ENCODE measurements at places on chromosomes 2 and 18.

DNA sequence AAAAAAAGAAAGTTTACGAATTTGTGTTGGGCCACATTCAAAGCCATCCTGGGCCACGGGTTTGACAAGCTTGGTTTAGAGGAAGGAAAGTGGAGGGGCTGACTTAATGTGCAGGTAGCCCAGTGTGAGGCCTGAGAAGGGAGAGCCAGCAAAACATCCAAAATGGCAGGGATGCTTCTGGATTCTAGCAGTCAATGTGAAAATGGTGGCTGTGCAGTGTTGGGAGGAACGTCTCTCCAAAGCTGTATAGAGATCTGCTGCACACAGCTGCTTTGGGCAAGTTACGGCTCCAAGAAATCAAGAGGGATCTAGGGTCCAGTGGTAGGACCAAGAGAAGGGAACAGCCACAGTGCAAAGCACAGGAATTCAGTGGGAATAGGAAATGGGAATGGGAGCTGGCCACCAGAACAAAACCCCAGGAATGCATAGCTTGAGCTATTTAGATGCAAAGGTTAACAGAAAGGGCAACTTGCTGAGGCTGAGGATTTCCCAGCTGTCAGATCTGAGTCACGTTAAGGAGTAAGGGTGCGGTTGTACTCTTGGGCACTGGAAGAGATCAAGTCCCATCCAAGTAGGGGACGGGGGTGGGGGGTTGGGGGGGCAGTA, 70.6 kb downstream of the B3GNT2 start:
- DNase-seq = no peak

- DNase-seq = peak; percentile 44
Measured at GRCh38 chr2:236209535-236209934, 41.3 kb upstream of the GBX2 start.

GRCh38 chr2:65831509-65831908, 399.1 kb upstream of the SPRED2 start:
- no peak for DNase-seq

DNA sequence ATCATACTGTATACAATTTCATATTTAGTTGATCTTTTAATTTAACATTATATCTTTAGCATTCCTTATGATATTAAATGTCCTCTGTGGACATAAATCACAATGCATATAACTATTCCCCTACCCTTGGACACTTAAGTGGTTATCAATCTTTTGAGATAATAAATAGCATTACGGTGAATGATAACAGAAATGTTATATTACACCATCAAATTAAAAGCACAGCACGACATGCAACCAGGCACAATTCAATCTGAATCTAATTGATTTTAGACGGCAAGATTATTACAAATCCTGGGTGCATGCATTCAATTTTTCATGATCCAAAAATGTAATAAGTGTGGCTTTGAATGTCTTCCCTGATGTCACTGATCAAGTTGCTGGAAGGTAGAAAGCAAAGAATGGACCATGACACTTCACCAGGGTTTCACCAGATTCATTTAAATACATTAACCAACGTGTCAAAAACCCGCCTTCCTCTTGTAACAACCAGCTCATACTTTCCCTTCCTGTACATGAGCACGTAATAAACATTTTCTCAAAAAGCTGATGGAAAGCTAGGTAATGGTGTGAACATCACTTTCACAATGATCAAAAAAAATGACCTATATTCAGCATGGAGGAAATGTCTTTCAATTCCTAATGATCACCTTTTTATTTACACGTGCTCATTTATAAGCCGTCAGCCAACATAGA, 513.7 kb upstream of the ID2 start:
- no peak for DNase-seq

GRCh38 chr2:37414470-37414949, 70.1 kb downstream of the QPCT start:
- no peak for DNase-seq

GRCh38 chr18:11268741-11269233, 119.4 kb upstream of the PIEZO2 start:
- DNase-seq = no peak

GRCh38 chr2:221166292-221166691, 405.8 kb downstream of the EPHA4 start:
- no peak for DNase-seq

- no peak for DNase-seq
Measured at GRCh38 chr2:165293440-165294420, 54.5 kb downstream of the SCN2A start.

DNA sequence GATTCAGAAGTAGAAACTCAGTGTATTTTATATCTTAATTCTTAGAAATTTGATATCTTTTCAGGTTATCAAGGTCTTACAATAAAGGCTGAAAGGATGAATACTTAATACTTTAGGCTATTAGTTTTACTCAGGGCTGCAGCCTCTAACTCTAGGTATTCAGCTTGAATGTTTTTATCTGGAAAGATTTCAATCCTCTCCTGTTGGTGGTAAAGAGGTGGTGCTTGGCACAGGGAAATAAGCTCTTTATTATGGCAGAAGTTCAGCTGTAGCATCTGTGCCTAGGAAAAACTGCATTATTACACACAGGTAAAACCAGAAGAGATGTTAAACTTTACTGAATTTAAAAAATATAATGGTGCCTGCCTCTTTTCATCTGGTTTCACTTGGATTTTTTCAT, 11.1 kb downstream of the ACVR2A start:
- no peak for DNase-seq

DNA sequence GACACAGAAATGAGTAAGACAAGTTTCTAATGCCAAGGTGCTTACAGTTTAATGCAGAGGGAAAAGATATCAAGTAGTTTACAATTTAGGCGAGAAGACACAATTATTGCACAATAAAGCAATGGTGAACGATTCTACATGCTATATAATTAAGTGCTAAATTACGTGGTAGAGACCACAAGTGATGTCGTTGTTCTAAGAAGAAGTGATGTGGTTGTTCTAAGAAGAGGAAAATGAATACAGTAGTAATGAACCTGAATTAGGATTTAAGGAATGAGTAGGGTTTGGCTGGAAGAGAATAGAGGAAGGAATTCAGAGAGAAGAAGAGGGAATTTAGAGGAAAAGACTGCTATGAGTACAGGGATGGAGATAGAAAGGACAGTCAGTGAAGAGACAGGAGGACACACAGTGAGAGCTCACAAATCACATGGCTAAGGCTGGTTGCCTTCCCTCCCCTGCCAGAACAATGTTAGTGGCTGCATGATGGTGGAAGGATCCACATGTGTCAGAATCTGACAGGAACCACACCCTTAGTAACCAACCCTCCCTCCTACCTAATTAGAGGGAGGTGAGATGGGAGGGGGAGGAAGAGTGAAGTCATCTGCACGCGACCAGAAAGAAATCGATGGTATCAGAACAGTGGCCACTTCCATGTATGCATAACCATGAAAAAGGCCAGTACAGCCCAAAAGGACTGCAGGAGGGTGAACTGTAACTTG, 44.7 kb downstream of the M1AP start:
- DNase-seq = no peak

GRCh38 chr18:79597831-79598632, 81.6 kb upstream of the CTDP1 start:
- DNase-seq = no peak

DNA sequence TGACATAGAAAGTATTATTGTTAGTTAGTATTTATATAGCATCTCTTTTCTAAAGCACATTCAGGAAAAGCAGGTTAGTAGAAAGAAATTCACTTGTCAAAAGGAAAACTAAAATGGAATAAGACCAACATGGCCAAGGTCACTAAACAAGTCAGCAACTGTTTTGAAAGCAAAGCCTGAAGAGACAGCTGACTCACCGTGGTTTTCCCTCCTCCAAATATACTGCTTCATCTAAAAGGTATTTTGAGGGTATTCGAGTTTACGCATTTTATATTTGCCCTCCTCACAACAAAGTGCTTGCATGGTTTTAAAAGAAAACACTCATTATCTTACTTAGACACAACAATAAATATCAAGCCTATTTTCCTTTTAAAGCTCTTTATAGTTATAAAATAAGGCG, 24.0 kb downstream of the ZNF385B start:
- no peak for DNase-seq

GRCh38 chr2:235050980-235051351, 99.1 kb downstream of the SH3BP4 start:
- no peak for DNase-seq

DNA sequence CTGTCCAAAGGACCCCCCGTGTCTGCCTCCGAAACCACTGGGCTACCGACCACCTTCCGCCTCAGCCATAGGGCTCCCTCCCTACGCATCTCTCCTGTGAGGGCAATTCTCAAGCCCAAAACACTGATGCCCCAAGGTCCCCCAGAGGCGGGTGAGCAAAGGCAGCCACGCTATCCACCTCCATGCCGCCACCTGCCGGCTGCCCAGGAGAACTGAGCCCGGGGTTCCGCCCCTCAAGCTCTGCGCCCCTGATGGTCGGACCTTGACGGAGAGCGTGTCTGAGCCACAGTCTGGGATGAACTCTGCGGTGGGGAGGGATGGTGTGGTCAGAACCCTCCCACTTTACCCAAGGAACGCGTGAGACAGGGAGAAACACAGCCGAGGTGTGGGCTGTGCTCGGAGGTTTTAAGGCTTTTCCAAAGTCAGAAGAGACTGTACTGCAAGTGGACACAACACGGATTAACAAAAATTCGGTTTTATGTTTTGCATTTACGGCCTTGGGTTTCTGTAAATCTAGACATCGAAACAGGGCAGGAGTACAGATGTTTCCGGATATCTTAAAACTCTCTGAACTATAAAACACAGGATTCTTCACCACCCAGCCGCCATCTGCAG, 114.1 kb downstream of the ZNF516 start:
- DNase-seq = peak; percentile 83

GRCh38 chr2:233882353-233882752, 14.2 kb upstream of the MSL3B start:
- DNase-seq = no peak

GRCh38 chr2:138596403-138596802, 94.8 kb downstream of the SPOPL start:
- DNase-seq = no peak

DNA sequence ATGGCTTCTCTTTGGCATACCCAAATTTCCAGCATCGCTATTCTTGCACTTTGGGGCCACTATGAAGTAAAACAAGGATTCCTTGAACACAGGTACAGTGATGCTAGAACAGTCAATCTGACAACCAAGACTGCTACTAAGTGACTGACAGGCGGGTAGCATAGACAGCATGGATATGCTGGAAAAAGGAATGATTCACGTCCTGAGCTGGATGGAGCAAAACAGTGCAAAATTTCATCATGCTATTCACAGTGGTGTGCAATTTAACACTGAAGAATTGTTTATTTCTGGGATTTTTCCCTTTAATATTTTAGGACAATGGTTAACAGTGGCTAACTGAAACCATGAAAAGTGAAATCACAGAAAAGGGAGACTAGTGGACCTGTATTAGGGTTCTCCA, 1511.2 kb upstream of the ZEB2 start:
- no peak for DNase-seq

GRCh38 chr2:203646266-203646864, 60.1 kb upstream of the CD28 start:
- peak; percentile 23 for DNase-seq

DNA sequence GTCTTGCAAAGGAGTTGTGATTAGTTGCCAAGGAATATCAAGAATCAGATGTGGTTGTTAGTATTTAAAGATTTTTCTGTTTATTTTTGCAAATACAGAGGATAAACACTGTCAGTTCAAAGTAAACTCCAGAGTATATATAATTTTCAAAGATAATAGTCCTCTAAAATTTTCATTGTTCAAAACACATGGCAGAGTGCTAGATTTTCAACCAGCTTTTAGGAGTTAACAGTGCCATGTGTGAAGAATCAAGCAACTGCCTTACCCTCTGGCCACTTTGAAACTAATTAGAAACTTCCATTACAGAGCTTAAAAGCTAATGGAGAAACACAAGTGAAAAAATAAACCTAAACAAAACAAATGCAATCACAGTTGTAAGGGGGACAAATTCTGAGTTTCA, 1605.6 kb upstream of the ZEB2 start:
- DNase-seq = no peak

DNA sequence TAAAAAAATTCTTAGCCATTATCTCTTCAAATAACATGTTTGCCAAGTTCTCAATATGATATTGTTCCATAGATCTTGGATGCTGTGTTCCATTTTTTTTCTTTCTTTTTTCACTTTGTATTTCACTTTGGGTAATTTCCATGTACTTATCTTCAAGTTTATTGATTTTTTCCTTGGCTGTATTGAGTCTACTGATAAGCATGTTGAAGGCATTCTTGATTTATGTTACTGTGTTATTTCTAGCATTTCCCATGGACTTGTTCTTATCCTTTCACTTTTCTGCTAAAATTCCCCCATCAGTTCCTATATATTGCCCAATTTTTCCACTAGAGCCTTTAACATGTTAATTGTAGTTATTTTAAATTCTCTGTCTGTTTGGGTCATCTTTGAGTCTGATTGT, 50.8 kb upstream of the CHN1 start:
- DNase-seq = no peak

- DNase-seq = no peak
Measured at GRCh38 chr18:49459404-49460171, 857 bp downstream of the DYM start.

GRCh38 chr18:48228301-48228715, 180.9 kb downstream of the ZBTB7C start:
- no peak for DNase-seq

GRCh38 chr2:170260188-170260587, 82.2 kb downstream of the MYO3B start:
- DNase-seq = no peak

DNA sequence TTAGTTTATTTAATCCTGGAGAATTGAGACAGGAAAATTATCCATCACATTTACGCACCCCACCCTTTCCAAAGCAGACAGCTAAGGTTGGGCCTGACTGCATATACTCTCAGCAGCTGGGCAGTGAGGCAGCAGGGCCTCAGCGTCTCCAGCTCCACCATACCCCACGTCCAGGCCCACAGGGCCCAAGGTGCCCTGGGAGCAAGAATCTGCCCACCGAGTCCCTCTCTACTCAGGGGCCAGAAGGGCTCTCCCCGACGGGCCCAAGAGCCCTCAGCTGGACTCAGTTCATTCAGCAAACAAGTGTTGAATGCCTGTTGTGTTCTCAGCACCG, 126.3 kb downstream of the SEPTIN10 start:
- DNase-seq = no peak

- DNase-seq = peak; percentile 58
Measured at GRCh38 chr2:173210270-173211196, 134.9 kb downstream of the MAP3K20 start.

Measured in WTC11 (cell line).